Activated CD4-positive, alpha-beta memory T cell treated with anti-CD3 and anti-CD28 coated beads, Interleukin-2, amount 10 ng/mL, durations not matched to agents 7 days and 5 days (primary cell): ENCODE measurements at places on chromosomes 3 and 15. TPM values are rescaled to one million over a fixed set of nuclear protein-coding genes. Genes with fewer than 3 reads are reported as not detected.

DNA sequence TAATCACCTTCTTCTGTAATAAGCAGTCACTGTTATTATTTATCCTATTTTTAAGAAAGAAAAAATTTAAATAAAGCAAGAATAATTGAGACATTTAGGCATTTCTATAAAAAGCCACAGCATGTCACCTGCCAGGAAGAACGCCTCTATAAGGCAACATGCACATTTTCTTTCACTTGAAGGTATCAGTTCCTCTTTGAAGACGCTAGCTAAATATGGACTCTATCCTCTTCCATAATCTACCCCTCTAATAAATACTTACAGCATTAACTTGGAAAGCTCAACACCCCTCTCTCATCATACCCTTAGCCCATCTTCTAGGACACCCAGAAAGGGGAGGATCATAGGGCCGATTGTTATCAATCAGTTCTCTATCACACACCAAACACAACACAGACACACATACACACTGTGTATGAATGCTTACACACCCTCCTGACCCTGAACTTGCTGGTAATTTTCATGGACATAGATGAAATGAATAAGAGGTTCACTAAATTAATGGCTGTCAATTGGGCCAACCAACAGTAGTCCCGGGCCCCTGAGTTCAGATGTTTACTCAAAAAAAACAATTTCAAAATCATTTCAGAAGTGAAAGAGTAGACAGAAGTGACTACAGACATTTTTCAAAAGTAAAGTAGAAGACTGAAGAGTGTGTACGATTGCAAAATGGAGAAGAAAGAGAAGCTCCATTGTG lies 102.5 kb downstream of the ZMAT3 start:
- no peaks in the 10 kb centered on the region for H3K36me3 ChIP-seq
- no peak overlapping the region for H3K4me3 ChIP-seq
- no peak for DNase-seq

- H3K4me3 ChIP-seq, result no peak overlapping the region
- no peak overlapping the region for H3K27ac ChIP-seq
- no peaks in the 10 kb centered on the region for H3K36me3 ChIP-seq
- DNase-seq, result no peak
- H3K4me1 ChIP-seq, result no peaks in the 10 kb centered on the region
- no peaks in the 10 kb centered on the region for H3K27me3 ChIP-seq
These were observed 191.2 kb downstream of the SEMA6D start for GRCh38 chr15:47908486-47908885.

DNA sequence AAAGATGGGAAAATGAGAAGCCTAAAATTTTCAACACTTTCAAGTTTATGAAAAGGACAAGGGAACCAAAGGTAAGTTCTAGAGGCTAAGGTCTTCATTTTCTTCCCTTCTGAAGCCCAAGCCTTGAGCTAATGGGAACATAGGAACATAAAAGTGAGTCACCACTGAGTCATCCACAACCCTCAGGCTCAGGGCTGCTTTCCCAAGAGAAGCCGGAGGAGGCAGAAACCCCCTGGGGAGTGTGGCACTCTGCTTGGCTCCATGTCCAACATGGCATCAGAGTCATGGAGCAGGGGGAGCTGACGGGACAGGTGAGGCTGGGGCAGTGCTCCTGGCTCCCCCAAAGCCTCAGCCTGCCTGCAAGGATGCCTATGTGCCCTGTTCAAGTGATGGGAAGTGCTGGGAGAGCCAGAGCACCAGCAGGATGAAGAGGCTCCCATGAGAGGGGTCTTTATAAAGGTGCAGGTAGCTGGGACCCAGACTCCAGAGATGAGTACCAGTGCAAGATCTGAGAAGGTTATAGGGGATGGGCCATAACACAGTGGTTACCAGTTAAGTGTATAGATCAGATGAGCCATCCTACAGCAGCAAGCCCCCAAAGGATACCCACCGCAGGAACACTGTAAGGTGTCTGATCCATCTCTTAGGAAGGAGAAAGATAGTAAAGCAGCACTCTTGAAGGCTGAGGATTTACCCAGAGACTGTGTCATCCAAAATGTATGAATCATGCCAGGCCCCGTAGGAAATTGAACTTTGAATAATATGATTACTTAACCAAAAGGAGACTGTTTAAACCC lies 31.8 kb upstream of the RYR3 start:
- no peak overlapping the region for H3K4me3 ChIP-seq
- no peaks in the 10 kb centered on the region for H3K36me3 ChIP-seq
- H3K27me3 ChIP-seq, result peaks cover 3% of the 10 kb centered on the region
- no peak for DNase-seq
- no peaks in the 10 kb centered on the region for H3K4me1 ChIP-seq

DNA sequence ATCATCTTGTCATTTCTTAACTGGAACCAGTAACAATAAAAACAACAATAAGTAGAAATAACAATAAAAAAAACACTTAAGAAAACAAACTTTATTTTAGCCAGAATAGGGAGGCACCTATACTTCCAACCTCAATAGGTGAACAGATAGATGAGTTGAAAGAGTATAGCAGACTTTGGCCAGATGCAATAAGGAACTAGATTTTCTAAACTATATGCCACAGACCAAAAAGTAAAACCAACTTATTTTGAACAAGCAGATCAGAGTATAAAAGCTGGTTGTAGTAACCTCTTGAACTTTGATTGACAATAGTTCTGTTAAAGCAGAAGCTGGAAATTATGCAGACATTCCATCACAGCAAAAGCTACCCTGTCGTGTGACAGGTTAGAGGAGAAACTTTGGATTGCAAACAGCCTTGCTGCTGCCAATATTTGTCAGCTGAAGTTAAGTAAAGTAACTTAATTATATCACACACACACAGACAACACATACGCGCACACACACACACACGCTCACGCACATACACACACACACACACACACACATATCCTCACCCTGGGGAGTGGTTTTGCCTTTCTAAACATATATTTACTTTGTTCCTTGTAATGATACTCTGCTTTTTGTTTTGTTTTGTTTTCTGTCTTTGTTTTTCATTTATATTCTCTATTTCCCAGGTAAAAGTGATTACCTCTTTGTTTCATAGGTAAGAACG lies 903.6 kb downstream of the VGLL3 start:
- no peak overlapping the region for H3K27ac ChIP-seq
- H3K4me3 ChIP-seq, result no peak overlapping the region
- no peaks in the 10 kb centered on the region for H3K4me1 ChIP-seq
- no peaks in the 10 kb centered on the region for H3K36me3 ChIP-seq

The GOLGA6L26 gene
- total RNA-seq, result not detected

The CGNL1 gene
- total RNA-seq, result not detected
